Stimulated activated CD4-positive, alpha-beta T cell treated with anti-CD3 and anti-CD28 coated beads, TNF-alpha, amount 100 ng/mL, for 1 hour (primary cell): ENCODE measurements at places on chromosomes 11 and 22.

- no peak for DNase-seq
These were observed 2.5 kb upstream of the EED start for GRCh38 chr11:86241956-86242535.

DNA sequence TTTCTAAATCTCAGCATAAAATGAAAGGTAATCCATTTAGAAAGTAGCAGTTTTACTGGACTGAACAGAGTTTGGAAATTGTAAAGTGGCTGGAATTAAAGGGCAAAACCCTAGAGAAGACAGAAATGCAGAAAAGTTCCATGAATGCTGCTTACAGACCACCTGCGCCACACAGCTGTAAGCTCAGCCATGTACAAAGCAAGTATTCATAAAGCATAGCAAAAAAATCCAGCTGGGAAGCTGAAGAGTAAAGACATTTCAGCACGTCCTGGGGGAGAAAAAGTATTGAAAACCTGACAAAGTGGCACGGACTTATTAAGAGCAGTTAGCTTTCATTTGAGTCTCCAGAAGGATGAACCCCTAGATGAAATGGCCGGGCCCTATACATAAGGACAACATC, 220.1 kb upstream of the CNTN5 start:
- DNase-seq, result no peak

DNA sequence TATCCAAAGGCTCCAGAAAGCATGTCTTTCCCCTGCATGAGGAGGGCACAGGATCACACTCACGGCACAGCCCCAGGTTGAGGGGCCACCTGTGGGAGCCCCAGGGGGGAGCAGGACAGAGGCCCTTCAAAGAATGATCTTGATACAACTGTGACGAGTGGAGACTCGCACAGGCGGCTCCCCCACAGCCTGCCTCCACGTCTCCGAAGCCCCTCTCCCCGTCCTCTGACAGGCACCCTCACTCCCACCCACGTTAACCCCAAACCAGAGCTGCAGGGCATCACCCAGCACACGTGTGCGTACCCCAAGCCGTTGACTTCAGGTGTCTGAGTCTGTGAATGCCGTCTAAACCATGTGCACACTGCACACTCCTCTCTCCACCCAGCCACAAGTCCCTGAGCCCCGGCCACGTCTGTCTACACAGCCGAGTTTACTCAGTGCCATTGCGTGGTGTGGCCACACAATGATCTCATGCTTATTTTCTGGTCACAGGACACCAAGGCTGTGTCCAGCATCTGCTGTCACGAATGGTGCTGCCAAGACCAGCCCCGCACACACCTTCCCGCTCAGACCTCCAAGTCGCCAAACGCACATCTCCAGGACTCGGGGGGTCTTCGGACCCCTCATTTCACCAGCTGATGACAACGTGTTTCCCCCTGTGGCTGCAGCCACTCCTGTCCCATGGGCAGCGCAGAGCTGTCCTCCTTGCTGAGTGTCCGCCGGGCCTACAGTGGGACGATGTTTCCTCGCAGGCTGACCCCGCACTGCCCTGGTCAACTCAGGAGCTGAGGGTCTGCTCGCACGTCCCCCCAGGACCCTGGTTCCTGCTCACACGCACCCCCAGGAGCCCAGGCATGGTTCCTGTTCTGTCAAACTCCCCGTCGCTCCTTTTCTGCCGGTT, 251.2 kb downstream of the BRD1 start:
- DNase-seq, result no peak

DNA sequence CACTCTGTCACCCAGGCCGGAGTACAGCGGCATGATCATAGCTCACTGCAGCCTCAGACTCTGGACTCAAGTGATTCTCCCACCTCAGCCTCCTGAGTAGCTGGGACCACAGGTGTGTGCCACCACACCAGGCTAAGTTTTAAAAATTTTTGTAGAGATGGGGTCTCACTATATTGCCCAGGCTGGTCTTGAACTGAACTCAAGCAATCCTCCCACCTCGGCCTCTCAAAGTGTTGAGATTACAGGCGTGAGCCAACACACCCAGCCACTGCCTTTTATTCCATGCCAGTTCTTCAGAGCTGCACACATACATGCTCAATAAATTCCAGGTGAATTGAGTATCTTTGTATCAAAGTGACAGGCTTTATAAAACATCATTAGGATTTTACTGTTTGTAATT, 2.4 kb upstream of the COPB1 start:
- DNase-seq, result no peak

DNA sequence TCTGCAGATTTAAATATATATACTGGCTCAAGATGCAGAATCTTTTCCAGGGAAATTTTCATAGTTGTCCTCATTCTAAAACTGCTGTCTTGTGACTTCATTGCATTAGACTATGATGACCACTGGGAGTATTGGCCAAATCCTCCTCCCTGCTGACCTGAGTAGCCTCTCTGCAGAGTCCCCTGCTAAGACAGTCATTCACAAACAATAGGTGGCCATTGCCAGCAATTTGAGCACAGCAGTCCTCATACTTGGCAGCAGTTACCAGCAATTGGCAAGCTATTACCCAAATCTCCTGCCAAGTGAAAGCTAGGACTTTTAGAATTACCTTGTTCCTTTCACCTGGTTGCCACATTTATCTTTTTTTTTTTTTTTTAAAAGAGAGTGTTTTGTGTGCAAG, 325.8 kb downstream of the FAT3 start:
- DNase-seq, result no peak

GRCh38 chr11:101860696-101861427, 53.9 kb upstream of the CEP126 start:
- DNase-seq, result no peak

DNA sequence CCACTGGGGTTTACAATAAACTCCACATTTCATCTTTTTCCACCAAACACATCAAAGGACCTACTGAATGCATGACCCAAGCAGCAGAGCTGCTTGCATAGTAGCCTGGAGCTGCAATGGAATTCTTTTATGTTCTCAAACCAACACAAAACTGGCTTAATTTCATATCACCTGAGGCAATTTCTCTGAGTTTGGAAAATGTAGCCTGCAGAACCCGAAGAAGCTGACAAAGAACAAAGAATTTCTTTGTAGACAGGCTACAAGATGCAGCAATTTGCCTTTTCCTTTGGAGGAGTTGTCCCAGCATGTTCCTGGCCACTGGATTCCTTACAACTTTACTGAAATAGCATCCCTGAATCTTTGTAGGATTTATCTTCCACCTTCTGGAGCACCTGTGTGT, 5.5 kb upstream of the TECTA start:
- DNase-seq, result no peak

DNA sequence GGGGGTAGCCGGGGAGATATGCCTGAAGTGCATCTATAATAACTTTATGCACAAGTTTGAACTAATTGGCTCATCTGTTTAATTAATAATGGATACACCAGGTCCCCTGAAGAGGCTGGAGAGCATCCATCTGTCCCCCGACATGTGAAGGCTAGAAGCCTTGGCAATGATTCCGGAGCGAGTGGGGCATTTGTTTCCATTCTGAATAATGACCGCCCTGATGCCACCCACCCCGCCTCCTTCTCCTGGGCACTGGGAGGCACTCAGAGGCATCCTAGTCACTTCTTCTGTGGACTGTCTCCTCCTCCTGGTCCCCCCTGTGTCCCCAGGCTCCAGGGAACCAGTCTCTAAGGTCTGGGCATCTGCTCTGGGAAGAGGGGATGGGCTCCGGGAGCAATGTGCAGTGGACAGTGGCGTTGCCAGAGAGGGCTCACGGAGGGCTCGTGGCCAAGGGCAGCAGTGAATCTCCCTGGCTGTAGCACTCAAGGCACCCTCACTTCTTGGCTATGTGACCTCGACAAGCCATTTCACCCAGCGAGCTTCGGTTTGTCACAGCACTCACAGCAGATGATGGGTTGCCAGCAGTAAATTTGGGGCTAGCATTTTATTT, 64.7 kb downstream of the TSPAN18 start:
- DNase-seq, result no peak
